ENCODE measurements at places on chromosomes 5 and 9. TPM values are rescaled to one million over a fixed set of nuclear protein-coding genes. Genes with fewer than 3 reads are reported as not detected.

The RANBP6 gene
- 12.7 TPM for total RNA-seq

GRCh38 chr9:26891726-26892125 lies 876 bp downstream of the CAAP1 start:
- DNase-seq: no peak

- no peak for DNase-seq
Measured at GRCh38 chr5:97229688-97230285, 46.7 kb upstream of the RIOK2 start.

DNA sequence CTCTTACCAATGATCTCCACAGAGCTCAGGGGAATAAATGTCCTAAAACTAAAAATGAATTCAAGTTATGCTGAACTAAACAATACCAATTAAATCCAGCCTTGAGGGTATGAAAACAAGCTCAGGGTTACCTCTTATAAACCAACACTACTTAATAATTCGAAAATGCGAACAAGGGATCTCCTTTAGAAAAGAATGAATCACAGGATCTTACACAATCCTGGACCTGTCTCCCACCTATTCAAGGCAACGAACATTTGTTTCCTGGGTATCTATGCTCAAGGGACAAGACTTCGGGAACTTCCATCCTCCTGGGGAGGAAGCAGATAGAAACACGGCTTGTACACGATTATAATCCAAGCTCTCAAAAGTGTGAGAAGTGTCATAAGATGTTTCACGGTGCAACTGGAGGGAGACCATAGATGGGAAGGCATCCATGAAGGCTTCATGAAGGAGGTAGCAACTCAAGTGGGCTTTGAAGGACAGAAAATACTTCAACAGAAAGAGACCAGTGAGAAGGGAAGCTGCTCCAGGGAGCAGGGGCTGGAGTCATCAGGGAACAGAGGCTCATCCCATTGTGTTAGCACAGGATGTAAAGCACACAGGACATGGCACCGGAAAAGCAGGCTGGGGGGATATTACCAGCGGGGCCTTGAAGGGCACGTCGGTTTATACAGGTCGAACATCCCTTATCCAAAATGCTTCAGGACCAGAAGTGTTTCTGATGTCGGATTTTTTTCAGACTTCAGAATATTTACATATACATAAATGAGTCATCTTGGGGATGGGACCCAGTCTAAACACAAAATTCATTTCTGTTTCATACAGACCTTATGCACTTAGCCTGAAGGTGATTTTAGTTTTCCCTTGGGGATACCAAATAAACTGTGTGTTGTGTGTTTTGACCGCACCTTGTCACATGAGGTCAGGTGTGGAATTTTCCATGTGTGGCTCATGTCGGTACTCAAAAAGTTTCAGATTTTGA lies 87.4 kb downstream of the TLE1 start:
- no peak for DNase-seq

The NPR3 gene
- total RNA-seq: 6.5 TPM

- DNase-seq: no peak
Measured at GRCh38 chr5:69206528-69207190, 17.3 kb downstream of the CENPH start.

The RIOK2 gene
- 13.7 TPM for total RNA-seq

- DNase-seq: no peak
Measured at GRCh38 chr5:54874337-54875021, 110.9 kb downstream of the ESM1 start.

The SPEF2 gene
- 11.5 TPM for total RNA-seq

- DNase-seq: peak; percentile 24
Measured at GRCh38 chr5:123610665-123611405, 98.9 kb downstream of the CSNK1G3 start.

The FAM120AOS gene
- total RNA-seq: 51.1 TPM

DNA sequence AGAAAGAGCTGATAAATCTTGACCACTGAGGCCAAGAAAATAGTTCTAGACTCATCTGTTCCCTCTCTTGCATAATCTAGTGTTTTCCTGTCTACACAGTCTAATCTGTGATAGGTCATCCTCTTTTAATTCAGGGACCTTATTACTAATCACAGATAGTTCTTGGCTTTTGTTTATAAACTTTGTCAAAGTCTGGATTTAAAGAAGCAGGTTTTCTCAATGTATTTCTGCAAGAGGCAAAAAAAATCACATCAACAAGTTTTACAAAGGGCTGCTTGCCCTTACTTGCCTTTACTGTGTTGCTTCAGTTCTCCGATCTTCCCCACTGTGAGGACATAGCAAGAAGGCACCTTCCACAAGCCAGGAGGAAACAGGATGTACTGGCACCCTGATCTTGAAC lies 43.9 kb upstream of the MTAP start:
- DNase-seq: no peak

DNA sequence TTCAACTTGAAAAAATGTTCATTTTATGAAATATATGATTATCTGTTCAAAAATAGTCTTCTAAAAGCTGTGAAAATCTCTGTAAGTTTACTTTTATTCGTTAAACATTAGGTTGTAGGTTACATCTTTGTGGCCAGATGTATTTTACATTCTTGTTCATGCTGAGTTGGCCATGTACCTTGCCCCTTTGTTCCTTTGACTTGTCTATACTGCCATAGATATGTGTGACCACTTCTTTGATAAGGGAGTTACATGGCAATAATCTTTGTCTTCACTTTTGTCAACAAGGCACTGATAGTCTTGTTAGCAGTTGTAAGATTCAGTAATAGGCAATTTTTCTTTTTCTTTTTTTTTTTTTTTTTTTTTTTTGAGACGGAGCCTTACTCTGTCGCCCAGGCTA lies 15.9 kb downstream of the SEC24A start:
- no peak for DNase-seq

The MZB1 gene
- total RNA-seq: 1.1 TPM

GRCh38 chr9:81389569-81389993 lies 299.8 kb downstream of the TLE1 start:
- peak; percentile 77 for DNase-seq

GRCh38 chr5:160044967-160045366 lies 36.0 kb downstream of the TTC1 start:
- no peak for DNase-seq

- DNase-seq: no peak
Measured at GRCh38 chr9:136312436-136312835, 8.5 kb upstream of the CCDC187 start.

DNA sequence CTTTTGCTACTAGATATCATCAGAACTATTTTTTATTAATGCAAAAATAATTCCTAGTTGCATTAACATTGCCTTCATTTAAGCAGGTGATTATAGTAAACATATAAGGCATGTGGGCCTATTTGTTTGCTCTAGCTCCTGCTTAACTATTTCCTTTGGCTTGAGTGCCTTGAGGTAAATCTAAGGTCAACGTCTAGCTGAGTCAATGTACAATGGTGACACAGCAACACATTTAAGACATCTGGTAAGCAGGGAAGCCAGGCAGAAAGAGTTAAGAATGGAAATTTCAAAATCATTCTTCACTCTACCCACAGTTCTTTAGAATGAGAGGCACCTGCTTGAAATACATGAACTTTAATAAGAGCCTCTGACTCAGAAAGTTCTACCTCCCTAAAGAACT lies 111.9 kb upstream of the FST start:
- no peak for DNase-seq

All from mucosa of gallbladder (tissue), 1 donor.